Naive thymus-derived CD4-positive, alpha-beta T cell (primary cell): ENCODE measurements at places on chromosomes 1 and 21. TPM values are rescaled to one million over a fixed set of nuclear protein-coding genes. Genes with fewer than 3 reads are reported as not detected.

DNA sequence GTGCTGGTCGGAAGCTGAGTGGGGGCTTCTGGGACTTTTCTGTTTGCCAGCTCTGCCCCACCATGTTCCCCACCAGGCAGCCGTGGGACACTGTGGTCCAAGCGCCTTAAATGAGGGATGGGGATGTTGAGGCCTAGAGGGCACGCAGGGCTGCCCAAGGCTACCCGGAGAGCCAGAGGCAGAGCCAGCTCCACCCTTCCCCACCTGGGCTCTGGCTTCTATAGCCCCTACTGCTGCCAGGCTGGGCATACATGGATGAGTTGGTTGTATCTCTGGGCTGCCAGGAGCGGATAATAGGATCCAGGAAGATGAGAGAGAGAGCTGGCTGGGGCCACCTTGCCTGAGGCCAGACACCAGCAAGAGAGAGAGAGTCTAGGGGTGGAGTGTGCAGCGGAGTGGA lies 49.4 kb downstream of the PTPRU start:
- DNase-seq: no peak

- no peak for DNase-seq
Observed at GRCh38 chr1:17488995-17489767, 49.7 kb upstream of the RCC2 start.

GRCh38 chr21:19731251-19731650 lies 1267.0 kb upstream of the NCAM2 start:
- DNase-seq: no peak

DNA sequence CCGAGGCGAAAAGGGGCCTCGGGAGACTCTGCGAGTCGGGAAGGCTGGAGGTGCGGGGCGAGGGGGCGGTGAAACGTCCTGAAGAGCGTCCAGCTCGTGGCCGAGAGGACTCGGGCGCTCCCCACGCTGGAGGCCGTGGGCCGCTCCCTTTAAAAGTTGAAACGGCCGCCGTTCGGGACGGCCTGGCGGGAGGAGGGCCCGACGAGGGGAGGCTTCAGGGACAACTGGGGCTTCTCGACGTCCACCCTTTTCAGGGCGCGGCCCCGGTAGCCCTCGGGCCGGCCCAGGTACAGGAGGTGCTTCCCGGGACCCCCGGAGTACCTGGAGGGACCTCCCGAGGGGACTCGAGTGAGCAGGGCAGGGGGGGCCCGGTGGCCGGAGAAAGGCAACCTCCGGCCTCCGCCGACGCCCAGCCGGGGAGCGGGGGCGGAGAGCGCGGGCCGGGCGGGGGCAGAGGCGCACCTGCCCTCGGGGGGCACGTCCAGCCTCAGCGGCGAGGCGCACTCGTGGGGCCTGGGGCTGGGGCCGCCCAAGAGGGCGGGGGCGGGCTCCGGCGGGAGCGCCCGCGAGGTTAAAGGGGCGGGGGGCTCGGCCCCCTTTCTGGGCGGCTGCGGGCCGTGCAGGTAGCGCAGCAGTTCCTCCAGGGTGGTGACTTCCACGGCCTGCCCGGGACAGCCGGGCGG lies 14.0 kb downstream of the SEMA6C start:
- DNase-seq: no peak

- no peak for DNase-seq
Observed at GRCh38 chr1:153742411-153743142, 14.7 kb downstream of the INTS3 start.

GRCh38 chr1:111690306-111690617 lies 48.9 kb downstream of the INKA2 start:
- no peak for DNase-seq

- DNase-seq: no peak
Observed at GRCh38 chr1:156217871-156218270, 5.1 kb downstream of the PMF1 start.

DNA sequence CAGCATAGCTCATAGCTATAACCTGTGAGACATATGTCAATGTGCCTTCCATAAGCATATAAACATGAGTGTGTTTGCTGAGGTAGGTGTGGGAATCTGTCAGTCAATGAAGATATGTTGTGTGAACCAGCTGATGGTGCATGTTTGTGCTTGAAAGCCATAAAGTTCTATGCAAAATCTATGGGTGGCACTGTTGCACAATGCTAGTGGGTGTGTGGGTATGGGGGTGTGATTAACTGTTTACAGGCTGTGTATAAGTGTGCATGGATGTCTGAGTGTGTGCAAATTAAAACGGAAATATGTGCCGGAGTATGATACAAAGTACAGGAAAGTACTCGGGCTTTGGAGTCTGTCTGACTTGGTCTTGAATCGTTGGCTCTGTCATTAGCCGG lies 1.0 kb upstream of the ATP2B4 start:
- DNase-seq: peak; percentile 87

The MYOG gene
- not detected for total RNA-seq

The ERICH3 gene
- not detected for total RNA-seq
